DMS79 treated with DMSO at 0.1 percent for 48 hours (cell line): ENCODE measurements at places on chromosomes 7 and 10.

DNA sequence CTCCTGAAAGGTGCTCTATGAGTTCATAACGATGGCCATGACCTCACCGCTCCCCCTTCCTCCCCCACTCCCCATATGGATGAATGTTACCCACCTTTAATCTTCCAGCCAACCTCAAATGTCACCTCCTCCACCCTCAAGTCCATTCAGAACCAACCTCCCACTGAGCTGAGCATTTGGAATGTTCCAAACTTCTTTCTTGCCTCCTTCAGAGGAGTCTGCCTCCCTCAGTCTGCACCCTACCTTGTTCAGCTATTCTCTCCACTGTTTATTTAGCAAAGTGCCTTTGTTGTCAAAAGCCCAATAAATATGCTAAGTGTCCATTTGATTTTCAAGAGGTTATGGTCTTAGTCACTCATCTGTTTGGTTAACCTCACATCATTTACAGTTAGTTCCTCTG, 22.9 kb upstream of the MTPAP start:
- peak; percentile 55 for DNase-seq

GRCh38 chr7:42714356-42714755, 197.5 kb downstream of the C7orf25 start:
- DNase-seq: no peak

DNA sequence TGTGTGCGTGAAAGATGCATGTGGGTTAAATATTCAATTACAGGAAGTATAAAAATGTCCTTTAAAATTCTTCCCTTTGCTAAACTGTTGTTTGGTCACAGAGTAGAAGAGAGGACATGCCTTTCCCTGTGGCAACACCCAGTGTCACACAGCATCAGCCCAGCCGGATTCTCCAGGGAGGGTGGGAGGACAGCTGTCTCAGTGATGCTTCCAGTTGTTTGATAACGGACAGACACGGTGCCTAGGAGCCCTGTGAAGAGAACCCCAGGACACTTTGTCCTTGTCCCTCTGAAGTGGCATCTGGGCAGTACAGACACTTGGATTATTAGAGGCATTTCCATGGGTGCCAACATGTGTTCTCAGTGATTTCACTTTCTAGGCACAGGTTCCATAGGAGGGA, 306.6 kb upstream of the LRGUK start:
- no peak for DNase-seq

- no peak for DNase-seq
These were observed 4.6 kb downstream of the STEAP2 start for GRCh38 chr7:90216080-90216674.

GRCh38 chr7:17422966-17423365, 124.5 kb downstream of the AHR start:
- DNase-seq: no peak

DNA sequence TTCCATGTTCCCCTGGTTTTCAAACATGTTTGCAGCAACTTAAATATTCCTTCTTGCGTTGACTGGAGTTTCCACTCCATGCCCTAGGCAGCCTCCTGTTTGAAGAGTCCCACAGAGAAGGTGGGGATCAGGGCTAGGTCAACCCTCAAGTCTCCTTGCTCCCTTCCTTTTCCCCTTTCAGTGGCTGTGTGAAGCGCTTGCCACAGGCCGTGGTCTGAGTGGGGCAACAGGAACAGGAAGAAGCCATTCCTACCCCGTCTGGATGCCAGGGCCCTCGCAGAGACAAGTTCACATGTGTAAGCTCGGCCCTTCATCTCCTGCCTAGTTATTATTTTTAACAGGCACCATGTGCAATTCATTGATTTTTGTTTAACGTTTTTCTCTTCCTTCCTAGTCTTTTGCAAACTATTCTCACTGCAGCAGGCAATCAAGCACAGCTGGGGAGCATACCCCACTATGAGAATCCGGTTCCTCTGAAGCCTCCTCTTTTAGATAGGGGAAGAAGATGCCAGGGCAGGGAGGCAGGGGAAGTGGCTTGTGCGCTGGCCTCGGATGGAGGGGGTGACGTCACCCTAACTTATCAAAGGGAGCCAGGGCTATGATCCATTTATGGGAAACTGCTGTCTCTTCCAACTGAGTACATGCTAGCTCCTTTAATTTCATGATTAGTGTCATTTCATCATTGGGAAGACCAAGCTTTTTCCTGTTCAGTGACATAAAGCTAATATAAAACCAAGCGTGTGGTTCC, 64.2 kb downstream of the PRLHR start:
- no peak for DNase-seq

- DNase-seq: no peak
These were observed 59.9 kb downstream of the BMPER start for GRCh38 chr7:33965183-33965744.

- DNase-seq: no peak
These were observed 10.1 kb downstream of the SLC25A40 start for GRCh38 chr7:87866089-87866488.

DNA sequence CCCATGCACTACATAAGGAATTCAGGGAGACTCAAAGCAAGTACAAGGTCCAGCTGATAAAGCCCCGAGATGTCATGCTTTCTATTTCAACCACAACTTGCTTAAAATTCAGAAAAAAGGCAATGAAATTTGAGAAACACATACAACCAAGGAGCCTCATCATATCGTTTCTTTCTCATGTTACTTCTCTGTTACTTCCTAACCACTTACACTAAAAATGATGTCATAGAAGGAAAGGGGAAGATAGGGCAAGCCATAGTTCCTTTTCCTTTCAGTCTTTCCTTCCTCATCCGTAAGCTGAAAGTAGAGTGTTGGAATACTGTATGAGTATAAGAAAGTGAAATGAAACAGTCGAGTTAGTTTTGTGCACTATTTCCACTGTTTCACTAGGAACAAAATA, 27.9 kb upstream of the CDK14 start:
- no peak for DNase-seq

DNA sequence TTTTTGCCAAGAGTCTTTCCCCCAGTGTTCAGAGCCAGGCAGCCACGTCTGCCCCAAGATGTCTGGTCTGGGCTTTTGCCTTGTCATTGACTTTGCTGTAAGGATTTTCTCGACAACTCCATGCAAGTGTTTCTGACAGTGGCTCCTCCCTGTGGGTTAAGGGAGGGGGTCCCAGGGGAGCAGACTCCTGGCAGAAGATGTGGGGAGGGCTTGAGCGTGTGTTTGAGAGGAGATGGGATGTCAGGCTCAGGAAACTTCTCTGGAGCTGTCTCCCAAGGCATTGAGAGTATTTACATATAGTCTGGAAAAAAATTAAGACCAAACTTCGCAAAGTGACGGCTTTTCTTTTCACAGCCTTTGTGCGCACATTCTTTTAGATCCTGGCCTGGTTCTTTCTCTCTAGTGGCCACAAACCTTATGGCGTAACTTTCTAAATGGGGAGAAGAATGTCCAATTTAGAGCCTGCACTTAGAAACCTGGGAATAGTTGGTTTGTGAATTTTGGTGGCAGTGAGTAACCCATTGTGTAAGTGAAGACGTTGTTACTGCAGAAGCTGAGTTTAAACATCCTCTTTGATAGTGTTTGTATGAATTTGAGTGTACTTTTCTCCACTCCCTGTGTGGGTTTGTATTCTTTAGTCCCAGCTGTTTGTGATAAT, 201.5 kb downstream of the LRMDA start:
- DNase-seq: no peak

- no peak for DNase-seq
These were observed 55.5 kb upstream of the STEAP1B start for GRCh38 chr7:22555476-22555875.

- no peak for DNase-seq
These were observed 27.7 kb upstream of the TM9SF3 start for GRCh38 chr10:96614515-96614914.

GRCh38 chr10:83603708-83604107, 535.6 kb upstream of the GHITM start:
- no peak for DNase-seq

- peak; percentile 62 for DNase-seq
These were observed 461 bp upstream of the FIGNL1 start for GRCh38 chr7:50450590-50451032.

DNA sequence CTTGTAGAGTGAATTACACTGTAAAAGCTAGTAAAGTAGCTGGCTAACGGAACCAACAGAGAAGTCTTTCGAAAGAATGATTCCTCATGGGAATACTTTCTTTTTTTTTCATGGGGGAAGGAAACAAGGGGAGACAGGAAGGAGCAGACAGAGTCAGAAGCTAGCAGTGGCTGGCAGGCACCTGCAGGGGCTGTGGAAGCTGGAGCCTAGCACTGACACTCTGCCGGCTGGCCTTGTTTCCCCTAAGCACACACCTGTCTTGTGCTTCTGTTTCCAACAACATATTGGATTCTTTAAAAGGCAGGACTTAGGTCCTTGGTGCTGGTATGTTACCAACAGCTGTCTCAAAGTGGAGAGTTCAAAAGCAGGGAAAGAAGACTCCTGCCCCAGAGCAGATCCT, 24.7 kb downstream of the NOD1 start:
- DNase-seq: no peak

DNA sequence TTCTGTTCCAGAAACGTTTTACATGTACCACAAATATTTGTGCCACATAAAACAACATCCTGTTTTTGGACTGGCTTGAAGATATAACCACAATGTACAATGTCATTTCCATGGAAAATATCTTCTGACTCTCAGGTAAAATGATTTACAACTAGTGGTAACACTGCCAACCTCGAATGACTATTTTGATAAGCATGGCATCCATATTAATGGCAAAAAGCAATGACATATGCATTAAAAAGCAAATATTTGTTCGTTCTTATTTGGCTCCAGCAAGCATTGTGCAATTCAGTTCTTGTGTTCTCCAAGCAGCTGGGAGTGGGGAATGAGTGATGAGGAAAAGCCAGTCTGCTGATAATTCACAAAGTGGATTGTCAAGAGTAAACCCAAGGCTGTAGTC, 289.0 kb downstream of the PLXDC2 start:
- no peak for DNase-seq

DNA sequence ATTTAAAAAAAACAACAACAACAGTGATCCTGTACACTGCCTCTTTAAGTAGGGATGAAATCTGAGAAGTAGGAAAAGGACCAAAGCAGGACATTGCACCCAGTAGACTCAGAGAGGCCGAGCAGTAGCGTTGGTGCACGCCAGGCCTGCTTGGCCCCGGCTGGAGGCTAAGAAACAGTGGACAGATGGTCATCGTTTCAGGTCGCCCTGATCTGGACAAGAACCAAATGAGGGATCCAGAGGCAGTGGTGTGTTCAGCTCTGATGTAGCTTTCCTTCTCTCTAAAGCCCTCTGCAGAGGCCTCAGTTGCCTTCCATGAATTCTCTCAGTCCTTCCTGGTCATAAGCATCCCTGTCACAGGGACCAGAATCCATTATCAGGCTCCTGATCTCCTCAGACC, 142.2 kb upstream of the CDCA7L start:
- DNase-seq: no peak

- no peak for DNase-seq
These were observed 384 bp downstream of the DCLRE1C start for GRCh38 chr10:14953424-14954000.

DNA sequence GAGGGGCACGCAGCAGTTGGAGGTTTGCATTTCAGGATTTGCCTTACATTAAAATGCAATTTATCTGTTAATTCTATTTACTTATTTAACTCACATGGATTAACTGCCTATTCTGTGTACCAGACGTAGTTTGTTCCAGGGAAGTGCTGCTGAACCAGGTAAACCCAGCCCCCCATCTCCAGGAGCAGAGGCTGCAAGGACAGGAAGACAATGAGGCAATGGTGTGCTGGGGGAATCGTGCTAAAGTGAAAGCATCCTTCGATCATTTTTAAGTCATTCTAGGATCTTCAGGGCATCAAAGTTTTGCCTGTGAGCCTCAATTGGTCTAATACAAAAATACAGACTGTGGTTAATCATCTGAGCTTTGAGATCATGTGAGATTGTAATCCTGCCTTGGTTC, 166.4 kb downstream of the DNAJB6 start:
- DNase-seq: no peak

DNA sequence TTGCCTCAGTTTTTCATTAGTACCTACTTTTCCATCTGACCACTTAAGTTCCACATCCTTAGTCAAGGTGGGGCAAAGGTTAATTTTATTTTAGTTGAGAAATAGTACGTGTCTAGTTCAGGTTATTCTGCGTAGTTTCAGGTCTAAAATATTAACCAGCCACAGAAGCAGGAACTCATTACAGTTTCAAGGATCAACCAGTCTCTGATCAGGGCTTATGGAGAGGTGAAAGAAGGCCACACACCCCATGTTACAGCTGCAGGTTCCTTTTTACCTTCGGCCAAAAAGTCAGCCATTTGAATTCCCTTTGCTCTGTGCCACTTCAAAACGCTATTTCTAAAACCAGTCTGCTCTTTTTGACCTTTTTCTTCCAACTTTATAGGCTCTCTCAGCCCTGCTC, 134.2 kb downstream of the CTTNBP2 start:
- DNase-seq: no peak

- no peak for DNase-seq
These were observed 22.6 kb downstream of the SGPL1 start for GRCh38 chr10:70838270-70838805.

- DNase-seq: no peak
These were observed 249.4 kb downstream of the CACNA2D1 start for GRCh38 chr7:82194016-82194643.

DNA sequence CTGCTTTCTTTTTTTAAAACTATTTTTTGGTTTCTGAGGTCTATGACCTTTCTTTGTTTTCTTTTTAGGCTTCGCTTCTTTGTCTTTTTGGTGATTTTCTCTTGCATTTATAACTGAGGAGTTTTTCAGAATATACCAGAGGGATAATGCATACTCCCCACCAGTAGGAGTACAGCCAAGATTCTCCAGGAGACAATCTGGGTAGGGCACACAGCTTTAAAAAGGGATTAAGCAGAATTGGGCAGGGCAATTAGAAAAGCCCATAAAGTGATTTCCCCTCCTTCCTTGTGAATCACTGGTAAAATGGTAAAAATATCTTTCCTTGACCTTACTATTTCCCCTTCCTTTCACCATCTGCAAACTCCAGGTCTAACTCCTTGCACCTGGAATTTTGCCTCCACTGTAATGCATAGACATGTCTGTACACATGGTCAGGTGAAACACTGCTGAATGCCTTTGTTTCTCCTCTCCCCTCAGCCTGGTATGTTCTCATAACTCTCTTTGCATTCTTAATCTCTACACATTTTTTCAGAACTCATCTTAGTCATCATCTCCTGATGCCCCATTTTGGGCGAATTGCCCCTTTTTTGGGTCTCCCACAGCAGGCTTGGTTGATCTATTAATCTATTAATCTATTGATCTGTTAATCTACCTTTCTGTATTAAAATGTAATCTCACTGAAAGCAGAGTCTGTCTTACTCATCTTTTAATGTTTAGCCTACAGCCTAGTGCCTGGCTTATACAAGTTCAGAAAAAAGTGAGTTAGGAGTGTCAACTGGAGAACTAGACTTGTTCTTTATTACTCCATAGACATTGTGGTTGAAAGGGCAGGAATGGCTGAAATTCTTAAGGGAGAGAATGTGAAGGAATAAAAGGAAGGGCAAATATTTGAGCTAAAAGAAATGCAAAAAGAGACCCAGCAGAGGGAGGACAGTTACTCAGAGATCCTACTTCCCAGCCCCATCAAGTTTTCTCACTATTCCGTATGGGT, 64.6 kb downstream of the MDFIC start:
- DNase-seq: no peak

- DNase-seq: no peak
These were observed 296.4 kb downstream of the DGKB start for GRCh38 chr7:14606101-14606500.

- no peak for DNase-seq
These were observed 96.5 kb downstream of the ZMIZ1 start for GRCh38 chr10:79165070-79165778.

- DNase-seq: no peak
These were observed 37.1 kb downstream of the CXCL12 start for GRCh38 chr10:44347609-44348400.

- DNase-seq: peak; percentile 12
These were observed 69.1 kb downstream of the INPP5A start for GRCh38 chr10:132606536-132607316.
